ENCODE measurements at places on chromosomes 11 and 22.

GRCh38 chr11:18608376-18608775 is 8.8 kb downstream of the MISFA start:
- peak; percentile 60 for DNase-seq

GRCh38 chr11:73029403-73029802 is 112.7 kb downstream of the FCHSD2 start:
- DNase-seq, result no peak

DNA sequence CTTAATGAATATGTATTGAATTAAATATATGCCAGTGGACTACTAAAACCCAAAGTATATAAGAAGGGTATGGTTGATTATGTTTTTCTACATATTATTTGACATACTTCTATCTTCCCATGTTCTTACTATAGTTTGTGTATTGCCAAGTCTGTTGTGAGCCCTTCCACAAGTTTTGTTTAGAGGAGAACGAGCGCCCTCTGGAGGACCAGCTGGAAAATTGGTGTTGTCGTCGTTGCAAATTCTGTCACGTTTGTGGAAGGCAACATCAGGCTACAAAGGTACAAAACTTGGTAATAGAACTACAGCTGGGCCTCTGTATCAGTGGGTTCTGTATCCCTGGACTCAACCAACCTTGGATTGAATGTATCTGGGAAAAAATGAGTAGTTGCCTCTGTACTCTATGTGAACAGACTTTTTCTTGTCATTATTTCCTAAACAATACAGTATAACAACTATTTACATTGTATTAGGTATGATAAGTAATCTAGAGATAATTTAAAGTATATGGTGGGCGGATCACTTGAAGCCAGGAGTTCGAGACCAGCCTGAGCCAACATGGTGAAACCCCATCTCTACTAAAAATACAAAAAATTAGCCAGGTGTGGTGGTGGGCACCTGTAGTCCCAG is 38.7 kb upstream of the TTC36 start:
- peak; percentile 92 for DNase-seq

GRCh38 chr11:2128511-2129307 is 10.5 kb downstream of the IGF2 start:
- DNase-seq, result no peak

DNA sequence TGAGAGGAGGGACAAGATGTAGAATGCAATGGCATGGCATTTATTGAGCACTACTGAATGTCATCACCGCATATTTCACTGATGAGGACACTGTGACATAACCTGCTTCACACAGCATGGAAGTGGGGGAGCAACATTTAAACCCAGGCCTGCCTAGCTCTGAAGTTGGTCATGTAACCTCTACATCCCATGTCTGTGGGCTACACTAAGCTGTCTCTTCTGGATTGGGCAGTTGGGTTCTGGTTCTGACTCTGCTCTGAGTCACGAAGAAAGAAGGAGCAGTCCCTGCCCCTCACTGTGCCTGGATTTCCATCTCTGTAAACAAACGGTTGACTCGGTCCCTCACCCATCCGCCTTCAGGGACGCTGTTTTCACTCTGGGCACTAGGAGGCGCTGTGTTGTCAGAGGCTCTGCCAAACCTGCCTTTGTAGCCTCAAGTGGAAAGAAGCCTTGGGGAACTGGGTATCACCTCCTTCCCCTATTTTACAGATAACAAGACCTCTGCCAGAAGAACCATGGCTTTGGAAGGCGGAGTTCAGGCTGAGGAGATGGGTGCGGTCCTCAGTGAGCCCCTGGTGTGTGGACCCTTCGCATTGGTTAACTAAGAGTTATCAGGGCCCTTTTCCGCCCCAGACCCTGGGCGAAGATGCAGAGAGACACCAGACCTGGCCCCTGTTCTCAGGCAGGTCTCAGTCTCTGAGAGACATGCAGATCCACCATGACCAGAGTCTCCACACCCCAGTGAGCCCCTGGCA is 12.7 kb upstream of the ARHGEF17 start:
- peak; percentile 82 for DNase-seq

GRCh38 chr11:95849087-95849825 is 59.0 kb downstream of the CEP57 start:
- DNase-seq, result peak; percentile 92

GRCh38 chr11:98940913-98941312 is 79.8 kb upstream of the CNTN5 start:
- no peak for DNase-seq

GRCh38 chr11:129825380-129825779 is 9.7 kb downstream of the TMEM45B start:
- DNase-seq, result peak; percentile 56

- DNase-seq, result peak; percentile 65
Observed at GRCh38 chr11:16805938-16806337, 67.5 kb downstream of the C11orf58 start.

GRCh38 chr11:6736495-6737121 is 35.2 kb downstream of the OR2AG2 start:
- peak; percentile 5 for DNase-seq

GRCh38 chr11:79857377-79858214 is 416.8 kb upstream of the TENM4 start:
- DNase-seq, result no peak

DNA sequence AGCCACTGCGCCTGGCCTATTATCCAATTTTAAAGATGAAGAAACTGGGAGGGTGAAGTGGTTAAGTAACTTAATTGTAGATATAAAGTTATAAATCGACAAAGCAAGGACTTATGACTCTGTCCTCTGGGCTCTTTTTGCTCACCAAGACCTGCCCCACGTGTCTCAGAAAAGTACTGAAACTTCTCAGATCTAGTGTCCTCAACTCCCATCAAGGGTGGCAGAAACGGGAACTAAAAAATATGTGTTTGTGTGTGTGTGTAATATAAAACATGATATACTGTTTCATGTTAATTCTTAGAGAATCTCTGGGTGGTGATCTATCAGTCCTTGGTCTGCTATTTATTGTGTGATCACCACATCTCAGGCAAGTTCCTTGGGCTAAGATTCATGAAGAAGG is 104.9 kb downstream of the GAB2 start:
- DNase-seq, result no peak
